ENCODE measurements at places on chromosomes 3 and 15.

GRCh38 chr15:59567324-59567723 is 44.3 kb upstream of the GCNT3 start:
- DNase-seq, result no peak

DNA sequence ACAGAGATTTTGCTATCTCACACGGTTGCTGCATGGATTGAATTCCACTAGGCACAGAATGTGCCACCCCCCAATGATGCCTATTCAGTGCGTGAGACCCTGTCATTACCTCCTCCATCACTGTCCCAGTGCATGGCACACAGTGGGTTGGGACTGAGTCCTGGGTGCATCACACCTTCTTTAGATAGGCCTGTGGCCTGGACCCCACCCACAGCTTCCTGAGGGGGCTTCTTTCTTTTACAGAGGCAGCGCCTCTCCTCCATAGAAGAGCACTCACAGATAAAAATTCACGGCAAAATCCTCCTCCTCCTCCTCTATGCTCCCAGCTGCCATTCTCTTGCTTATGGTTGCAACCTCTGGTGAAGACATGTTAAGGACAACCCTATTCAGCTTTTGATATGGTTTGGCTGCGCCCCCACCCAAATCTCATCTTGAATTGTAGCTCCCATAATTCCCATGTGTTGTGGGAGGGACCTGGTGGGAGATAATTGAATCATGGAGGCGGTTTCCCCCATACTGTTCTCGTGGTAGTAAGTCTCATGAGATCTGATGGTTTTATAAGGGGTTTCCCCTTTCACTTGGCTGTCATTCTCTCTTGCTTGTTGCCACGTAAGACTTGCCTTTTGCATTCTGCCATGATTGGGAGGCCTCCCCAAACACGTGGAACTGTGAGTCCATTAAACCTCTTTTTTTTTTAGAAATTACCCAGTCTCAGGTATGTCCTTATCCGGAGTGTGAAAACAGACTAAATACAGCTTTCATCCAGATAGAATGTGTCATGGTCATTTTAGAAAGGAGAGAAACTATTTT is 147.6 kb downstream of the KLF13 start:
- DNase-seq, result peak; percentile 14

DNA sequence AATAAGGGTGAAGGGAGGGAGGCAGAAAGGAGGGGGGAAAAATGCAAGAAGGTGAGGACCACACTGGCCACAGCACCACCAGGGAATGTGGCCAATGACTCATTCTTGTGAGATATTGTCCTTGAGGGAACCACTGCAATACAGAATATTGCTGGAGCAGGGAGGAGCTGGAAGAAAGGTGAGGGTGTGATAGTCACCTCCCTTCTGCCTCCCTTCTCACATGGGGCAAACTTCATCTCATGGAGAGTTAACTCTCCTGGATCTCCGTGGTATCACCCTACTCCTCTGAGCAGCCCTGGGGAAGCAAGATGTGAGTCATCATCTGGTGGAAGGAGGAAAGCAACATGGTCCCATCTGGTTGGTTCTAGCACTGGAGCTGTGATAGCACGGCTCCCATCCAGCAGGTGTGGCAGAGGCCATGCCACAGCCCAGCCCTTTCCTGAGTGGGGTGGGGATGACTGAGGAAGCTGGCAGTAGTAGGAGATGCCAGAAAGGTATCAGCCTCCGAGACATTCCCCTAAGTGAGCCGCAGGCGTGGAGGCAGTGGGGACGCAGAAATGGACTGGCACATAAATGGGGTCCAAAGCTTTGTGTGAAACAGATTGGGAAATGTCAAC is 115.9 kb upstream of the LPP start:
- no peak for DNase-seq

DNA sequence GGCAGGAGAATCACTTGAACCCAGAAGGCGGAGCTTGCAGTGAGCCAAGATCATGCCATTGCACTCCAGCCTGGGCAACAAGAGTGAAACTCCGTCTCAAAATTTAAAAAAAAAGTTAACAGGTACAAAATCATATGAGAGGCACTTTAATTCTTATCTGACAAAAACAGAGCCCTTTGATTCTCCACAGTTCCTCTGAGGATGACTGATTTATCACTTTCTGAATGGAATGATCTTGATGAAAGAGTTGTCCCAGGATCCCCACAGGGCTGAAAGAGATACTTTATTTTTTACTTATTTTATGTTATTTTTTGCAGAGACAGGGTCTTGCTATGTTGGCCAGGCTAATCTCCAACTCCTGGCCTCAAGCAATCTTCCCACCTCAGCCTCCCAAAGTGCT is 4.0 kb downstream of the LHFPL4 start:
- no peak for DNase-seq

- DNase-seq, result no peak
Observed at GRCh38 chr3:169508426-169508825, 155.1 kb downstream of the MECOM start.

- peak; percentile 12 for DNase-seq
Observed at GRCh38 chr3:112817271-112817670, 29.4 kb downstream of the CD200R1L start.

DNA sequence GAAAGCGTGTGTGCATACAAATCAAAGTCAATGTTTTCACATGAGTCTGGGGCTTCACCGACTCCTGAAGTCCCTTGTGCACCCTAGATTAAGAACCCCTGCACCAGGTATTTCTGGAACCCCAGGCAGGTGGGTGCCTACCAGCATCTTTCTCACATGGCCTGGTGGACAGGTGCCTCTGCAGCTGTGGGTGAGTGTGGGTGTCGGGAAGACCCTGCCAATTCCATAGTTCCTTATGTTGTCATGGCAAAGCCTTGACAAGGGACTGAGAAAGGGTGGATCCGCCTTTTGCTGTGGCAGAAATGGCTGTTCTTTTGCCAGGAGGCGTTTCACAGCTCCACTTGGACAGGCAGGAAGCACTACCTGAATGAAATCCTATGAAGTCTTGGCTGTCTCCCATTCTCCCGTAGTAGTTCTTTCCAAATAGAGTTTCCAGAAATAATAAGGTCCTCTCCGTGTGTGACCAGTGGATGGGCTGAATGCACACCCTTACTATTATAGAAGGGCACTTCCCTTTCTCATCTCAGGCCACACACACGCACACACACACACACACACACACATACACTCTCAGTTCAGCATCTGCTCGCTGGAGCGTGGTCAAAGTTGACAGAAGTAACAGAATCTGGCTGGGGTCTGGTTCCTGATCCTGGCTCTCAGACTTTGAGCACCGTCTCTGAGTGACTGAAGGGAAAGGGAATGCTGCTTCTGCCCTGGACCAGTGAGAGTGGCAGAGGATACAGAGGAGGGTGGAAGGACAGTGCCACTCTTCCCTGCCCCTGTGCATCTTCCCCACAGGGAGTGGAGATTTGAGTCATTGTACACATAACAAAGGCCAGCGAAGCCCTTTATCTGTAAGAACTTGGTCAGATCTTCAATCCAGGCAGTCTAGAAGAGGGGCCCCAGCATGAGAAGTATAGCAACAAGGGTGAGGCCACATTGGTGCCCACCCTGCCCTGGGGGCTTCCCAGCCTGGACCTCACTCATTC is 38.7 kb downstream of the PDIA5 start:
- no peak for DNase-seq

DNA sequence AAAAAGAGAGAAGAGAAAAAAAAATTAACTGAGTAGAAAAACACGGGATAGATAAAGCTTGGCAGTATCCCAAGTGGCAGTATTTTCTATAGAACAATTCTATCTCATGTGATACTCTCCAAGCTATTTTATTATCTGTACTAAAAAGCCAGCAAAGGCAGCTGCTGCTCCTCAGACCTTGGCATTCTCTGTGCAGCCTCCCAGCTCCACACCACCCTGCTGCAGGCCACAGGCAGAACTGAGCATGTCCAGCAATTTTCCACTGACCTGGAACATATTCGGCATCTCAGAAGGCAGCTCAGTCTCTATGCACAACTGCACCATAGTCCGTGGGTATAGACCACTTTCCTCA is 1161.4 kb downstream of the IGSF11 start:
- no peak for DNase-seq

DNA sequence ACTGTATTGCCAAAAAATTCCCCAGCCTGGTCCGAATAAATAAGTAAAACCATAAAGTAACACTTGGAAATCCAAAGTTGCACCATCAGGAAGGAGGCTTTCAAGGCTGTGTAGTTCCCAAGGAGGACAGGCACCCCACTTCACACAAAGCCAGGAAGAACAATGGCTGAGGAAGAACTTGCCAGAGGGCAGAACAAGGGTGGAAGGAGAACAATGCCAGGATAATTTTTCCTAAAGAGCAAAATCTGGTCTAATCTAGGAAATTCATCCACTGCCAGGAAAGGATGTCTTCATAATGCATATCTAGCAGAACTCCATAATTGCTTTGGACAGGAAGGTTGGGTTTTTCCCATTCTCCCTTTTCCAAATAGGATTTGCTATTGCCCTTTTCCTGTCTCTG is 15.7 kb upstream of the ARID3B start:
- DNase-seq, result no peak

- no peak for DNase-seq
Observed at GRCh38 chr15:62326460-62327011, 161.5 kb upstream of the C2CD4B start.

GRCh38 chr15:79311901-79312553 is 1.1 kb downstream of the TMED3 start:
- no peak for DNase-seq

GRCh38 chr15:39438260-39438659 is 142.6 kb upstream of the THBS1 start:
- DNase-seq, result peak; percentile 50

GRCh38 chr15:79516155-79516554 is 84.0 kb downstream of the MINAR1 start:
- DNase-seq, result no peak

DNA sequence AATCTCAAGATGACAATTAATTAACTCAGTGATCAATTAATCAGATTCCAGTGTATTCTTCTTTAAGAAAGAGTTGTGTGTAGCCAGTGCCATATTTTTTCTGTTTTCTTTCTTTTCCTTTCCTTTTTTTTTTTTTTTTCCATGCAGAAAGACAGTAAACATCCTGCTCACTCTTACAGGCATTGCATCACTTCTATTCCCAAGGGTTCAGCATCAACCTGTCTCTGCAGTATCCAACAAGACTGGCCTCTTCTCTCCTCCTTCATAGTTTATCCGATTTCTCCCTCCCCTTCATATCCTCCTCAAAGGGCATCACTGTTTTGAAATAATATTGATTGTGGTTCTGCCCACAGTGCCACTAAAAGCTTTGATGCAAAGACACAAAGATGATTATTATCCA is 17.0 kb upstream of the SLC9A9 start:
- DNase-seq, result no peak

DNA sequence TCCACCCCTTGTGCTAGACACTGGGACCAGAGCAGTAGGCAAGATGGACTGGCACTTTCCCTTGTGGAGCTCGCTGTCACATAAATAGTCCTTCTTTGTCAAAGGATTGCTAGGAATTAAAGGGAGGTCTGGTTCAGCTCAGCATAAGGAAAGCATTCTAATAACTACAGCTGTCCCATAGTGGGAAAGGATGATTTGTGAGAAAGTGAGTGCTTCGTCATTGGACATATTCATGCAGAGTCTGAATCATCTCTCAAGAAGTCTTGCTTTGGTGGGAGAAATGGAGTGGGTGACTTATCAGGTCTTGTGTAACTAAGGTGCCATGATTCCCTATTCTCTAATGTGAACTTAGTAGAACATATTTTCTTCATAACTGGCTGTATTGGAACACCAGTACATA is 14.7 kb downstream of the PPARG start:
- DNase-seq, result peak; percentile 90

DNA sequence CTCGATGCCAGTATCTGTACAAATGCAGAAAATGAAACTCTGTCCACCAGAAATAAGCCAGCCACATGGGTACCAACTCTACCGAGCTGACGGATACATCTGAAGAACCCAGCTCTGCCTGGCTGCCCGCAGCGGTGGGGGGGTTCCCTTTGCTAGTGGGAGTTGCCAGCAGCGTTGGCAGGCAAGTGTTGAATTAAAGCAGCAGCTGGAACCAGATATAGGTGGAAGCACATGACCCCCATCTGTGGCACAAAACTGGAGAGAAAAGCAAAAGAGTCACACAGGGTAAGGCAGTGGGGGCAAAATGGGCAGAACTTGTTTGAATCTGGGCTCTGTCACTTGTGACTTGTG is 17.9 kb downstream of the CRYGS start:
- DNase-seq, result no peak

- peak; percentile 91 for DNase-seq
Observed at GRCh38 chr15:84600331-84600686, 500 bp upstream of the ZSCAN2 start.

DNA sequence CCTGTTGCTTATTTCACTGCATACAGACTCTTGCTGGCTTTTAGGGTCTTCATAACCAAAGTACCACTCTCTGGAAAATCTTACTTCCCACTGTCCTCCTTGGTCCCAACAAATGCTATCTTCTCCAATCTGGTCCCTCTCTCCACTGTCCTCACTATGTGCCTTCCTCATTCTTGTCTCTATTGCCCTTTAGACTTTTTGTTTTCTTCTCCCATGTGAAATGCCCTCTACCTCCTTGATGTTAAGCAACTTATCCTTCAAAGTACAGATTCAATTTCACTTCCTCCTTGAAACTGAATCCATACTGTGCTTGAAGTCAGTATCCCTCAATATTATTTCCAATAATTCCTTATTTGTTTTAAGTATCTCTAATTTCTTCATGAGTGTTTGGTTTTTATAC is 60.8 kb downstream of the CGGBP1 start:
- peak; percentile 76 for DNase-seq

GRCh38 chr15:66940368-66940767 is 125.0 kb upstream of the SMAD3 start:
- DNase-seq, result peak; percentile 65

DNA sequence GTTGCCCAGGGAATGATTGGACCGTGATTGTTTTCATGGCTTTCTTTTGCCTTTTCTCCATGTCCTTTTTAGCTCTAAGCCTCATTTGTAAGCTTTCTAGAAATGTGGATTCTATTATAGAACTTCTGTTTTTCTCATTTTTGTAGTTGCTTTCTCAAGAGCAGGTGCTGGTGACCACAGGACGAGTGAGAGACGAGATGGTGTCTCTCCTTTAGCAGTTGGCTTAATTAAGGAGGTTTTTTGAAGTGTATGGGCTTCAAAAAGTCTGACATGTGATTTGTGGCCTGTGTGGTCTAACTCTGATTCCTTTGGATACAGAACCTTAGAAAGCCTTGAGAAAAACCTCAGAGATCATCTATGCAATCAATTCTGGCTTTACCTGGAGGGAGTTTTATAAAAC is 292.8 kb downstream of the LPP start:
- no peak for DNase-seq

GRCh38 chr15:48333540-48333939 is 2.3 kb downstream of the DUT start:
- DNase-seq, result no peak

GRCh38 chr3:149581248-149581647 is 76.6 kb downstream of the WWTR1 start:
- DNase-seq, result no peak

- peak; percentile 61 for DNase-seq
Observed at GRCh38 chr3:194087995-194088855, 47.7 kb upstream of the HES1 start.

- peak; percentile 66 for DNase-seq
Observed at GRCh38 chr3:137970914-137971831, 38.8 kb upstream of the CLDN18 start.

DNA sequence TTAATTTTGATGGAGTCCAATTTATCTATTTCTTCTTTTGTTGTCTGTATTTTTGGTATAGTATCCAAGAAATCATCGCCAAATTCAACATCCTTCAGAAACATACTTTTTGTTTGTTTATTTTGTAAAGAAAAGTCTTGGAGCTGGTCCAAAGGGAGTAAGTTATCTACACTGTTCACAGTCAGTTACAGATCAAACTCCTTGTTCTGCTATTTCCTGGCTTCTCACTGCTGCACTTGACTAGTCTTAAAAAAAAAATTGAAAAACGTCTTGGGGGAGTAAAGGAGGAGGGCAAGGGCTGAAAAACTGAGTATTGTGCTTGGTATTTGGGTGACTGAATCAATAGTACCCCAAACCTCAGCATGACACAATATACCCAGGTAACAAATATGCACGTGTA is 105.6 kb downstream of the NFKBIZ start:
- no peak for DNase-seq

Measured in suppressor macrophage treated with lipopolysaccharide for 4 hours (primary cell).